ENCODE measurements at places on chromosomes 5 and 9.

GRCh38 chr5:103929338-103930013 is 366.9 kb upstream of the NUDT12 start:
- no peak for DNase-seq

GRCh38 chr9:92970467-92970923 is 23.2 kb downstream of the FGD3 start:
- no peak for DNase-seq

- peak; percentile 56 for DNase-seq
These were observed 465.9 kb downstream of the DMAC1 start for GRCh38 chr9:7333719-7334118.

GRCh38 chr5:40386289-40386688 is 293.4 kb upstream of the PTGER4 start:
- peak; percentile 2 for DNase-seq

DNA sequence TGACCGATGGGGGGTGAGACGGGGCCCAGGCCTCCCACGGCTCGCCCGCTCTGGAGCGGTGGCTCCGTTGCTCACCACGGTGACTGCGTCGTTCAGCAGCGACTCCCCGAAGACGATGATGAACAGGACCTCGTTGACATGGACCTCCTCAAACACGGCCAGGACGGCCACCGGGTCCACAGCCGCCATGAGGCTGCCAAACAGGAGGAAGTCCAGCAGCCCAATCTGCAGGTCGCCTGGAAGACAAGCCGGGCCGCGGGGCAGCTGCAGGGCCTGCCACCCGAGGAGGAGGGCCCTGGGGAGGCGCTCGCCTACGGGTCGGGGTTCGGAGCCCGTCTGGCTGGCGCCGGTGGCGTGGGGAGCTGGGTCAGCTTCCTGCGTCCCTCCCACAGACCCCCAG is 36.0 kb downstream of the SLC9A3 start:
- no peak for DNase-seq

DNA sequence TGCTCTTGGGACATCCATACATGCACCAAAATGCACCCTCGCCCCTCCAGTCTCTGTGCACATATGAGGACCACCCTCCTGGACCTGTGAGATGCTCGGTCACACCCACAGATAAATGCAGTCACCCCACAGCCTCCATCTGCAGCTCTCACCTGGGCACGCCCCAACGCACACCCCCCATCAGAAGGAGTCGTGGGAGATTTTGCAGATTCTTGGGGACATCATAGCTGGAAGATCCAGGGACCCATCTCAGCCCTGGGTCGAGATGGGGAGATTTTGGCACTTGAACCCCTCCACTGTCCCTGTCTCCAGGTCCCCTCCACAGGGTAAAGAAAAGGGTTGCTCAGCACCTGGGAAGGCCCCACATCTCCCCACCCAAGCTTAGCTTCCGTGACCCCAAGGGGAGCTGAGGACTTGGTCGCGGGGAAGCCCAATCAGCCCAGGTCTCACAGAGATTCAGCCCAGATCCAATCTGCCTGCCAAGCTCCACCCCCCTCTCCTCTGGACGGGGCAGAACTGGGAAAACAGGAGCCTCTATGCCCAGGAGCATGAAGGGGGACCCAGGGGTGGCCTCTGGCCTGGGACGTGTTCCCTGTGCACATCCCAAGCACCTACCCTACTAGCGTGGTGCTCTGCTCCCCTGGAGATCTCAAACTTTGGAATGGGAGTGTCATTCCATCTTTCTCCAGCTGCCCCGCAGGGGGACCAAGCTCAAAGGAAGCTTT is 89.2 kb upstream of the LMX1B start:
- DNase-seq, result no peak

DNA sequence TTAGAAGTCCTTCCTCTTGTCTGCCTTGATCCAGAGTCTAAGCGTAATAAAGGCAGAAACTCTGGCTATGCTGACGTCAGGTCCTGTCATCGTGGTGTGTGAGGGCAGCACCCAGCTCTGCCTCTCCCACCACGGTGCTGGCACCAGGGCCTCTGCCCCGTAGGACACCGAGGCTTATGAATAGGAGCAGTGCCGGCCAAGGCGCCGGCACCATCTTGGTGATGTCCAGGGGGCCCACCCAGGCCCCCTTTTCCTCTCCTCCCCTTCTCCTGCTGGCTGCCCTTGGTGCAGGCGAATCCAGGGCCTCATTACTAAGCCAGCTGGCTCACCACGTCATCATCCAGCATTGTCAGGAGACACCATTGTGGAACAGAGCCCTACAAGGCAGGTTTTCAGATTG is 252.3 kb downstream of the FANCC start:
- DNase-seq, result no peak

All from hematopoietic multipotent progenitor cell treated with erythropoietin and hydrocortisone succinate and interleukin-3 and kit ligand, for 8 days (in vitro differentiated cells).